Activated effector memory CD4-positive, alpha-beta T cell treated with Interleukin-2 at 50 U/mL for 16 hours (primary cell): ENCODE measurements at places on chromosomes 7 and 10.

- DNase-seq = no peak
Measured at GRCh38 chr7:75653651-75654050, 85.1 kb downstream of the HIP1 start.

- no peak for DNase-seq
Measured at GRCh38 chr10:87589645-87590051, 70.0 kb upstream of the PAPSS2 start.

DNA sequence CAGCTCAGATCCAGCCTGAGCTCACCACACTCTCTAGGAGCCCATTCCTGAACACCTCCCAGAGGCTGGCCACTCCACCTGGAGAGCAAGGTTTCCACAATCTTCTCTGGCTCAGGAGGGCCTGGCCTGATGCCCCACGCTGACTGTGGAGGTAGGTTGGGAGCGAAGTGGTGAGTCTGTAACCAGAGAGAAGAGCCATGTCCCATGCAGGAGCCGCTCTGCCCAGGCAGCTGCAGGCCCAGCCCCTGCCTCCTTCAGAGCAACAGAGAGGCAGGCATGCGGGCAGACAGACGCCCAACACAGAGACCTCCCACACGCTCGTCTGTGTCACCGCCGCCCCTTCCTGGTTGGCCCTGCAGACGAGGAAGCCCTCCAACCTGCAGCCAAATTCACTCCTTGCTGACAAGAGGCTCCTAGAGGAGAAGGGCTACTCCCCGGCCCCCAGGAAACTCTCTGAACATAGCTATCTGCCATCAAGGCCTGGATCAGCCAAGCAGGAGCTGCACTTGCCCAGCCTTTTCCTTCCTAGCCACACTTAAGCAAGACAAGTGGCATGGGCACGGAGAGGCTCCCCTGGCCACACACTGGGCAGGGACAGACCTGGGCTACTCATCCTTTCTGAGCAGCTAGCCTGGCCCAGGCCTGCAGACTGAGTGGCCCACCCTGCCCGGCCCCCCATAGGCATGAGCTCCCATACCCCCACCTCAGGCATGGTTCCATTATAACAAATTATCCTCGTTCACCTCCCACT lies 101.9 kb downstream of the GRID1 start:
- no peak for DNase-seq

DNA sequence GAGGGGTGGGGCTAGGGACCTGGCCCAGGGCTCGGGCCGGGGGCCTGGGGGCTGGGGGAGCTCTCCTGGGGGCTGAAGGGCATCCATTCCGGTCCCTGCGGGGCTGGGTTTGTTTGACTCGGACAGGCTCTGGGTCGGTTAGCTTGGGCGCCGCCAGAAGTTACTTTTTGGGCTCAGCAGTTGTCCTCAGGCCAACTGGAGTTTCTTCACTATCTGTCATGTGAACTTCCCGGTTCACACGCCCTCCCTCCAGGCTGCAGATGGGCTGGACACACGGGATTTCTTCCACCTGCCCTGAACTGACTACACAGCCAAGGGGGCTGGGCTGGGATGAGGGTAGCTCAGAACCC lies 3.8 kb downstream of the SLC4A2 start:
- no peak for DNase-seq

DNA sequence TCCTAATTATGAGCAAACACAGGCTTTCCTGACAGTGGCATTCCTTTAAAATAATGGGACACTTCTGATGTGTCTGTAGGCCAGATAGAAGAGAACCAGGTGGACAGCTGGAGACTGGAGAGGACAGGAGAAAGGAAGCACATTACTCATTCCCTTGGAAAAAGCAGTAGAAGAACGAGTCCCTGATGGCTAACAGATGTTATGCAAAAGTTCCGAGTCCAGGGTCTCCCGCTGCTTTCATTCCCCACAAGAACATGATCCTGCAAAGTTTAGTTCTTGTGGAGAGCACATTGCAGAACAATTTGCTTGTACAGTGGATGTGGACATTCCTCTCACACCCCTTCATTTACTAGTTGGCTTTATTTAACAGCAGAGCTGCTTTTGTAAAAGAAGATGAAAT lies 137.6 kb downstream of the GPAM start:
- DNase-seq = no peak

DNA sequence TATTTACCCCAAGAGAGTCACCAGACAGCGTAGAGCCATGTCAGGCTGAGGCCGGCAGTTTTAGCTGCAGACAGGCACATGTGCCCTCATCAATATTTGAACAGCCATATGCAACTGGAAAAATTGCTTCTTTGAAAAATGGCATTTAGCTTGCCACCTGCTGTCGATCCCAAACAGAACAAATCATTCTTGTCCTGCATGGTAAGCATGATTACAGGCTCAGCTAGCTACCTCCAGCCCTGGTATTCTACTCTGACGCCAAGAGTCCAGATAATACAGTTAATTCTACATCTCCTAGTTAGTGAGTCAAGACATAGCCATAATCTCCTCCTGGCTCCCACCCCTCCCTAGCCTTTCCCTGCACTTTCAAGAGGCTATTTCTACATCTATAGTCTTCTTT lies 7.7 kb downstream of the CREB3L2 start:
- no peak for DNase-seq

DNA sequence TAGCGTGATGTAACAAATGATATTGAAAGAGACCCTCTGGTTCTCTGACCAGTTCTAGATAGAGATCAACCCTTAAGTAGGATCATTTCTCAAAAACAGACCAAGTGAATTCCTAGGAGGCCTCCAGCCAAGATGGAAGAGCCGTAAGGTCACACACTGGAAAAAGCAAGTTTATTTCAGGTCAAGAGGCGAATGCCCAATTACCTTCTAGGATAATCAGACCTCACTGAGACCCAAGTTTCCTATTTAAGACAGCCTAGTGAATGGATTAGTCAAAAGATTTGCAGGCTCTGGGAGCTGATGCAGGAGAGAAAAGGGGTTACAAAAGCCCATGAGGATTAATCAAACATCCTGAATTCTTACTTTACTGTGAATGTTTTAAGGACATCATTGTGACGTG lies 486.1 kb upstream of the NRP1 start:
- no peak for DNase-seq

DNA sequence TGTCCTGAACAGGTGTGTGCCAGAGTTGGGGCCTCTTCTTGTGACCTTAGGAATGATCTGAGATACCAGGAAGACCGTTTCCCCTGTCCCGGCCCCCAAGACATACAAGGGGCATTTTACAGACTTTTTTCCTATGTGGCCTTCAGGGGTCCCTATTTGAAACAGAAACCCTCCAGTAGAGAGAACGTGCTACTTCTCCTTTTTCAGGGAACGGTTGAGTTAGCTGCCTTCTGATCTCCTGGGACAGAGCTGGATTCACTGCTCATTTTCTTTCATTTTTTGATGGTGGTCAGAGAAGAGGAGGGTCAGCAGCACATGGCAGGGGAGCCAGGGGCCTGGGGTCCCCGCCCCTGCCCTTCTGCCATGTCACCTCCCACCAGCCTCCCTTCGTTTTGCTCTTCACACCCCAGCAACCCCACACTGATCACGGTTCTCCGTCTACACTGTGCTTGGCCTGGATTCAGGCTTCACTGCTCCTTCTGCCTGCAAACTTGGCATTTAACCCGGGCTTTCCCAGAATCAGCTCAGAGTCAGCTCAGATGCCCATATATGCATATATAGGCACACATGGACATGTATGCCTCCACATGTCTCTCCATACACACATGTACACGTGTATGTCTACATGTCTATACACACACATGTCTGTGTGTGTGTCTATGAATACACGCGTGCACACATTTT lies 138.1 kb upstream of the BTBD16 start:
- no peak for DNase-seq

DNA sequence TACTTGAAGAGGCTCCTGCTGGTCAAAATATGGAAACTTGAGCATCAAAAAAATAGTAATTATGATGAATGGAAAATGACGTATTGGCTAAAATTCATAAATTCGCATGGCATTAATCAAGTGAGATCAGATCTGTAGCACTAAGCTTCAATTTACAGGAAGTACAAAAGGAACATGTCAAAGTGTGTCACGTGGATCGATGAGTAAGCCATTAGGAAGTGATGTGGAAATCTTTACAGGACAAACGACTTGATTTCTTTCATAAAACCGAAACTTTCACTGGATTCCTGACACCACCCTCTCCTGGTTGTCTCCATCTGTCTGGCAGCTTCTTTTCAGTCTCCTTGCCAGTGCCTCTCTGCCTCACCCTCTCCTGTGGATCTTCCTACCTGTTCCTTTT lies 25.8 kb downstream of the AKR1C8 start:
- no peak for DNase-seq

GRCh38 chr10:121460733-121461132 lies 137.5 kb downstream of the FGFR2 start:
- DNase-seq = no peak

- DNase-seq = no peak
Measured at GRCh38 chr7:155702616-155703015, 58.2 kb downstream of the RBM33 start.

GRCh38 chr7:108211382-108212201 lies 81.4 kb upstream of the LAMB4 start:
- DNase-seq = no peak

- DNase-seq = no peak
Measured at GRCh38 chr10:91137011-91137643, 83.3 kb upstream of the PCGF5 start.
